ENCODE measurements at places on chromosomes 2 and 18.

DNA sequence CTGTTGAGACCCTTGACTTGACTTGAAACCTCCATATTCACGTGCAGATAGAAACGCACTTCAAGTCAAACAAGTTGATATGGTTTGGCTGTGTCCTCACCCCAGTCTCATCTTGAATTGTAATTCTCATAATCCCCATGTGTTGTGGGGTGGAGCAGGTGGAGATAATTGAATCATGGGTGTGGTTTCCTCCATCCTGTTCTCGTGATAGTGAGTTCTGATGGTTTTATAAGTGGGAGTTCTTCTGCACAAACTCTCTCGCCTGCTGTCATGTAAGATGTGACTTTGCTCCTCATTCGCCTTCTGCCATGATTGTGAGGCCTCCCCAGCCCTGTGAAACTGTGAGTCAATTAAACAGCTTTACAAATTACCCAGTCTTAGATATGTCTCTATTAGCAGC lies 21.4 kb downstream of the SLC3A1 start:
- DNase-seq, result no peak

GRCh38 chr18:73556904-73557303 lies 590.7 kb downstream of the FBXO15 start:
- no peak for DNase-seq

DNA sequence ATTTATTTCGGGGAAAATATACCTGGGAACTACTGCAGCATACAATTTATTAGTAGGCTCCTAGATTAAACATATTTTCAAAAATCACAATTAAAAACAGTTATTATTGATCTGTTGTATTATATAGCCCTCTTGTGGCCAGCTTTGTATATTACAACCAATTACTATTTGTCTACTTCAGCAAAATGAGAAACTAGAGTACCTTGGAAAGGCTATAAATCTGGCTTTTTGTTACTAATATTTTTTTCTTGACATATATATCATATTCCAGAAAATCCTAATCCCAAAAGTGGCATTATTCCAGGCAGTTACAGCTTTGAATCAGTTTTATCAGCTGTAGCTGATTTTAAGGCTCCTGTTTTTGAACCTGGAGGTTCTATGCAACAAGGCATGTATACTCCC lies 101.2 kb downstream of the UBR3 start:
- no peak for DNase-seq

DNA sequence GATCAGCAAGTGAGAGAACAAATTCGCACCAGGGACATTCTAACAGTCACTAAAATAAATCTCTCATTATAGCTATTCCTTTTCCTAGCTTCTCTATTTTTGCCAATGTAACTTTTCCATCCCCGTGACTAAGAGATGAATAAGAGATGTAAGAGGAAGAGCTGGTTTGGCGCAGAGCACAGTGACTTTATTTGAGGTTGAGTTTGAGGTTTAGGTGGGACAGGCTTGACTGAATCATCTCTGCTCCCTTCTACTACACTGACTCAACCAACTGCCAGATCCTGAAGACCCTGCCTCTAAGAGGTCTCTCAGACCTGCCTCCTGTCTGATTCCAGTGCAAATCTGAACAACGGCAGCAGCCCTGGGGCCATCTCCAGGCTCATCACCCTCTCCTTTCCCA lies 28.0 kb downstream of the RFX8 start:
- DNase-seq, result no peak

DNA sequence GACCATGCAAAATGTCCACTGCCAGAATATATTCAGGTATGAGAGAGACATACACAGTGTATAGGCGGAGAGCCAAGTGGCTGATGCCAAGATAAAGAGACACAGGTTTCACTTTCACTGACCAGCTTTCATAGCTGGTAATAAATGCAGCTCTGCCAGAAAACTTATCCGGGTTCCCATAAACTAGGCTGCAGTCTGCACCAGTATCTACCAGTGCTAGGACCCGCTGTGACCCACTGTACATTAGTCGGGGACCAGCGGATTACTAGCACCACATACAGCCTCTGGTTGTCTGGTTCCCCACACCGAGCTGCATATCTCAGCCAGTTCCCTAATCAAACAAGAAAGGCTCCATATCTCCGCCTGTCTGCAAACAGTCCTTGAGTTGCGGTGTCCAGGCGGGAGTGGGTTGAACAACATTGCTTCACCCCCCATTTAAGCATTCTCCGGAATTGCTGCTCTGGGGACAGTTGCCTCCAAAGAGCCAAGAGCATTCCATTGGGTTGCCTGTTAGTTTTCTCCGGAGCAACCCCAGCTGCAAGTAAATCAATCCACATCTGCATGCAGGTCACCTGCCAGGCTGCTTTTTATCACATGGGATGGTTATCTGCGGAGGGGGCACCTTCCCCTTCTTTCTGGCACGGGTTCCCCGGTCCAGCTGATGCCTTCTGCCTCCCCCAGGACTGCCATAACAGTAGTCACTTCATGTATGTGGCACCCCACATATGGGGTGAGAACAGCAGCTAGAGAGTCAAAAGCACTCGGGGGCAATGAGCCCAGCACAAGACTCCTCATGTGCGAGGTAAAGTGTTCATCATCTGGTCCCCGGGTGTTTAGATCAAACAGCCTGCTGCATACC lies 18.0 kb upstream of the KLHL23 start:
- DNase-seq, result no peak

GRCh38 chr2:226423498-226423960 lies 376.1 kb downstream of the IRS1 start:
- DNase-seq, result no peak

DNA sequence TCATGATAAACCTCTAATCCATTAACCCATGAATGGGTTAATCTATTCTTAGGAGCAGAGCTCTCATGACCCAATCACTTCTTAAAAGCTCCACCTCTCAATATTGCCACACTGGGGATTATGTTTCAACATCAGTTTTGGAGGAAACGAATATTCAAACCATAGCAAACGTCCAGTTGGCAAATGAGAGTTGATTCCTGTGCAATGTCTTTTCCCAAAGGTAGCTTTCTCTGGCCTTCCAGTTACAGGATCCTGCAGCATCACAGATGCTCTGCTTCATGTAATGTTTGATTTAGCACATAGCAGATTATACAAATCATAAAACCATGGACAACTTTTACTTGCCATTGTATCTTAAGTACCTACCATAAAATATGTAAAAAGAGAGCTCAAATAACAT lies 481.0 kb downstream of the TNS1 start:
- no peak for DNase-seq
